ENCODE measurements at places on chromosomes 16 and 17.

DNA sequence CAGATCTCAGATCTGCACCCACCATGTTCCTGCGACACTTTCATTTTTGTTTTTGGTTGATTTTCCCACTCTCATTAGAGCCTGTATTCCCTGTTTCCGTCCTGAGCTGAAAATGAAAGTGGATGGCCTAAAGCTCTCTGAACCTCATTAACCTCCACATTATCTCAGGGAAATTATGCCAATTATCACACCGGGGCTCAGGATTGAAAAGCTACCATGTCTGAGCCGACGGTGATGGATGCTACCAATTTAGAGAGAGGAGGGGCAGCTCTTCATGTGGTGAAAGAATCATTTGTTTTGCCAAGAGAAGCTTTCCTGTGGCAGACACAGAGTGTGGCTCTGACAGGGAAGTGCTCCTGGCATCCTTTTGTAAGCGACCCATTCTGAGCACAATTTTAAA lies 410.4 kb upstream of the CDH11 start:
- DNase-seq, result no peak

GRCh38 chr16:56793492-56793891 lies 63.6 kb downstream of the NUP93 start:
- DNase-seq, result no peak

DNA sequence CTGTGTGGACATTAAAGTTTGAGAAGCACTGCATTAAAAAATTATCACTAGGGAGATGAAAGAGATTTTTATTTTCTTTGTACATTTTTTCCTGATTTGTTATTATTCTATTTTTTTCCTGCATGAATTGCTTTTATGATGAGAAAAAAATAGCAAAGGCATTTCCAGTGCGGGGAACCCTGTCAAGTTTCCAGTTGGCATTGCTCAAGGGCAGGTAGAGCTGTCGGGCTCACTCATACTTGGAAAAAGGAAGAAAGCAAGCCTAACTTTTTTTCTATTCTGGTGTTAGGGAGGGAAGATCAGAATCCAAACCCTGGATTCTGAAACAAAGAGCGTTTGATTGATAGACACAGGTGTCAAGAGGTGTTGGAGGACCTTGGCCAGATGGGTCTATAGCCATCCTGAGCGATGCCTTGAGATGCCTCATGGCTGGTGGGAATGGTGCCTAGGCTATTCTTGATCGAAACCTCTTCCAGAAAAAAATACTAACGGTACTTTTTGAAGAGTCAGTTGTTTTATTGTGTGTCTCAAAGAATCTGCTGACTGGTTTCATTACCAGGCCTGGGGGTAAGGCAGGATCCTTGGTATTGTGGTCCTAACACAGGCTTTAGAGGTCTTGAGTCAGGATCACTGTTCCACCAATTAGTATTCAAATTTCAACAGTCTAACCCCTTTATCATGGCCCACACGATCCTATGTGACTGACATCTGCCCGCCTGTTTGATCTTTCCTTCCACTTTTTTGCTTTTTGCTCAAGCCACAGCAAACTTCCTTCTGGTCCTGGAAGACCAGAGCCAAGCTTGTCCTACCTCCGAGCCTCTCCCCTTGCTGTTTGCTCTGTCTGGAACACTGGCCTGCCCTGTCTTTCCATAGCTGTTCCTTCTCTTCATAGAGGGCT lies 20.1 kb downstream of the SNX29 start:
- no peak for DNase-seq

DNA sequence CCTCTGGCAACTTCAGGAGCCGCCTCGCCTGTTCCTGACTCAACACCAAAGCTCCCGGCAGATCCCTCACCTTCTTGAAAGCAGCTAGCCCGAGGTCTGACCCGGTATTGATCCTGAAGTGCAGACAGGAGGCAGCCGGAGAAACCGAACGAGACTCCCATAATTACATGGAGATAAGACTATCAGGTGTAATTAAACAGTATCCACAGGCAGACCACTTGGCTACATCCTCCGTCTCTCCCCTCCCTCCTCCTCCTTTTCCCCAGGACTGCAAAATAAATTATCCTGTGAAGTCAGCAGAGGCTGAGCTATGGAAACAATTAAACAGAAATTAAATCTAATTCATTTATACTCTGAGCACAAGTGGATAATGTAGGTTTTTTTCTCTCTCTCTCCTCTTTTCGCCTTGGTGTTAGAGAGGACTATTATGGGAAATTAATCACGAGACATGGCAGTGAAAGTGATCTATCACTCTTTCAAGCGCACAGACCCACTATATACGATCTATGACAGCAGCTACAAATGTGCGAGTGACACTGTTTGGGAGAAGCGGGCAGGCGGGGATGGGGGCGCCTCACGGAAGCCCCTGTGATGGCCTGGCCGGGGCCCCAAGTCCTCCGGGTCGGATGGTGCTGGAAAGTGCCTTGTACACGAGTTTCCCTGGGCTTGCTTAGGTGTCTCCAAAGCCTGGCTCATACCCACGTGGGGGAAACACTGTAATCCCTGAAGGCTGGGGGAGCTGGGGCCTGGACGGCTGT lies 92.8 kb downstream of the RBFOX3 start:
- no peak for DNase-seq

DNA sequence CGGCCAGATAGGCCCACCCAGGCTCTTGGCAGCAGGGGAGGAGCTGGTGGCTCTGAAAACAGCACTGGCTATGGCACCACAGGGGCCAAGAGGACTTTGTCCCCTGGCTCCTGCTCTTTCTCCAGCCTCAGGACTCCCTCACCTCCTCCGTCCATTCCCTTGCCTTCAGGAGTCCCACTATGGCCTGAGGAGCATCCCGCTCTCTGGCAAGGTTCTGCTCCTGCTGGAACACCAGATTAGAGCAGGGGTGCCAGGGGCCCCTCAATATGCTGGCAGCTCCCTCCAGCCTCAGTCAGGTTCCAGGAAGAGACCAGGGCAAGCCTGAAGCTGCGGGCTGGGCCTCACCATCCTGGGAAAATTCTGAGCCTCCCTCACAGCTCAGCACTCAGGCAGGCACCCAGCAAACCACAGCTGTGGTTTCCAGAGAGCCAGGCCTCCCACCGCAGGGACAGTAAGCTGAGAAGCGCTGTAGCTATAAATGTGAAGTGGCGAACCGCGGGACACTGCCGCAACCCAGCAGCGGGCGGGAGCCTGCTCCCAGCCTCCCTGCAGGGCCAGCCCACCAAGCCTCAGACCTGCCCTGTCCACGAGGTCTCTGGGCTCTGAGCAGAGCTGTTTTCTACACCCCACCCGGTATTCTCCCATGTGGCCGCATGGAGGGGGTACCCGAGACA lies 25.7 kb downstream of the C17orf100 start:
- DNase-seq, result no peak

- no peak for DNase-seq
These were observed 34.4 kb upstream of the ENDOV start for GRCh38 chr17:80380555-80381002.

- no peak for DNase-seq
These were observed 11.2 kb upstream of the NUDT16L1 start for GRCh38 chr16:4682084-4682591.

DNA sequence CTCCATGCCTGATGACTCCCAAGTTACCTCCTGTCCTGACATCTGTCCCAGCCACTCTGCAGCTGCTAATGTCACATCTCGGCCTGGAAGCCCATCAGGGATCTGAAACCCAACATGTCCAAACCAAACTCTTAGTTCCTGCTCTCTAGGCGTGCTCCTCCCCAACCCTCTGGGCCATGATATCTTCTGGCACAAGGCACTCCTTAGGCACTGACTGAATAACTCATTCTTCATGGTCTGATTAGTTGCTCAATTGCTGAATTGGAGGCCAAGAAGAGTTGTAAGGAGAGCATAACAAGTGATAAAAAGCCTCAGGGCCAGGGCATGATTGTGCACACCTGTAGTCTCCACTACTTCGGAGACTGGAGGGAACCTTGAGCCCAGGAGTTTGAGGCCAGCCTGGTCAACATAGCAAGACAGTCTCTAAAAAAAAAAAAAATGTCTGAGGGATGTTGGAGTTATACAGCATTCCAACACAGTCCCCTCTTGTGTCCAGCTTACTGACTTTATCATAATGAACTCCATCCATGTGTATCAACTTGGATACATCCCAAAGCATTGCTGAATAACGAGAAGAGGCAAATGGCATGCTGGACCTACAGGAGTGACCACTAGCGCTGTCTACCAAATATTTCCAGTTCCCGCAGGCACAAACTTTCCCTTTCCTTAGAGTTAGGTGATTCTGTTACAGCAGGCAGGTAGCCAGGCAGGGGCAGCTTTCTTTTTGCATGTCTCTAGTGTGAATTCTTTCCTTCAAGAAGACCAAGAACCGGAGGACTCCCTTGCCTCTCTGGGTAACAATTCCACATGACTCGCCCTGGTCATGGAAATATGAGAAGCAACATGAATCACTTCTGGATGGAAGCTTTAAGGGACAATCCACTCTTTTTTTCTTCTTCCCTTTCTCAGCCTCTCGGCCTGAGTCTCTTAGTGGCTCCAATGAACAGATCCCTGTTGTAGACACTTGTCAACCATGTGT lies 18.1 kb upstream of the SHCBP1 start:
- DNase-seq, result no peak

GRCh38 chr16:11307639-11308492 lies 26.7 kb upstream of the PRM1 start:
- DNase-seq, result no peak

DNA sequence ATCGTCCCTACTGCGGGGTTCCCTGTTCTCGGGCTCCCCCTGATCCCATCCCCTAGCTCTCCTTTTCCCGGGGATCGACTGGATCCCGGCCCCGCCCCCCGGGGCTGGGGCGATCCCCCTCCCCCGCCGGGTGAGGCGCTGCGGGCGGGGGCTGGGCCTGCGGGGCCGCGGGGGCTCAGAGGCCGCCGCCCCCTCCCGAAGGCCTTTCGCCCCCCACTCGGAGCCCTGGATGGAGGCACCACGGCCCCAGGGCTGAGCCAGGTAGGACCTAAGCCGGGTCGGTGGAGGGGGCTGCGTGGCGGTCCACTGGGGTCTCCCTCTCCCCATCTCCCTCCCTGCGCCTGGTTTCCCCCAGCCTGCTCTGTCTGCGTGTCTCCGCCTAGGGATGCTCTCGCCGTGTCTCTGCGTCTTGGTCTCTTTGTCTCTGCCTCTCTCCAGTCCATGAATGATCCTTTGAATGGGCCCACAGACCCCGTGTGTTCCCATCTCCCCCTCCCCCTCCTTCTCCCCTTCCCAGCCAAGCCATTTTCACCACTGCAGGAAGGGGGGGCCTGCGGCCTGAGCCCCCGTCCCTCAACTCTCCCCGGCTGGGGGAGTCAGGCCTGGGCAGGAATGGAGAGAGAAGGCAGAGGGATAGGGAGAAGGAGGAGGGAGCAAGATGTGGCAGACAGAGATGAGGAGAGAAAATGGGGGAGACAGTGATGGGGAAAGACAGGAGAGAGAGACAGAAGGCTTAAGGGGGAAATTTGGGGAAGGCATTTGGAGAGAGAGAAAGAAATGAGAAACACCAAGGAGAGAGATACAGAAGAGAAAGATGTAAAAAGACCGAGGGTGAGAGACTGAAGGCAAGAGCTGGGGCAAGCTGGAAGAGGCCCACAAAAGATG lies 1.7 kb upstream of the TMEM256 start:
- no peak for DNase-seq

GRCh38 chr16:53745753-53746266 lies 41.9 kb downstream of the FTO start:
- no peak for DNase-seq

All from CD4-positive, alpha-beta T cell treated with Interleukin-17A for 4 hours (primary cell).